ENCODE measurements at places on chromosomes 12 and 14. TPM values are rescaled to one million over a fixed set of nuclear protein-coding genes. Genes with fewer than 3 reads are reported as not detected.

DNA sequence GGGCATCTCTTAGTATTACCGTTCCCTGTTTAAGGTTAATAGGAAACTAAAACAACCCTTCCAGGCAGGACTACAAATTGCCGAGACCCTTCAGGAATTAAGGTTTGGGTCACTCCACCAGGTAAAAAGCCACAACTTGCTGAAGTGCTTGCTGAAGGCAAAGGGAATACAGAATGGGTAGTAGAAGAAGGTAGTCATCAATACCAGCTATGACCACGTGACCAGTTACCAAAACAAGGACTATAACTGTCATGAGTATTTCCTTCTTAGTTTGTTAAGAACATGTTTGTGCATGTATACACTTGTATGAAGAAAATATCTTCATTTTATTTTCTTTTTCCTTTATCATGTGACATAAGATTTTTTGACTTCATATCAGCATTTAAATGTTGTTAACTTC is 578.7 kb upstream of the FBXO33 start:
- DNase-seq = no peak

- DNase-seq = peak; percentile 76
Measured at GRCh38 chr12:14403711-14404196, 38.3 kb downstream of the ATF7IP start.

The ACSM4 gene
- total RNA-seq = not detected

GRCh38 chr12:77667101-77667500 is 163.6 kb upstream of the NAV3 start:
- peak; percentile 97 for DNase-seq

The STRN3 gene
- 28.0 TPM for total RNA-seq

GRCh38 chr14:101087614-101088394 is 184.3 kb upstream of the RTL1 start:
- DNase-seq = peak; percentile 15

- no peak for DNase-seq
Measured at GRCh38 chr12:117820216-117820907, 148.4 kb downstream of the KSR2 start.

The SDR9C7 gene
- not detected for total RNA-seq

DNA sequence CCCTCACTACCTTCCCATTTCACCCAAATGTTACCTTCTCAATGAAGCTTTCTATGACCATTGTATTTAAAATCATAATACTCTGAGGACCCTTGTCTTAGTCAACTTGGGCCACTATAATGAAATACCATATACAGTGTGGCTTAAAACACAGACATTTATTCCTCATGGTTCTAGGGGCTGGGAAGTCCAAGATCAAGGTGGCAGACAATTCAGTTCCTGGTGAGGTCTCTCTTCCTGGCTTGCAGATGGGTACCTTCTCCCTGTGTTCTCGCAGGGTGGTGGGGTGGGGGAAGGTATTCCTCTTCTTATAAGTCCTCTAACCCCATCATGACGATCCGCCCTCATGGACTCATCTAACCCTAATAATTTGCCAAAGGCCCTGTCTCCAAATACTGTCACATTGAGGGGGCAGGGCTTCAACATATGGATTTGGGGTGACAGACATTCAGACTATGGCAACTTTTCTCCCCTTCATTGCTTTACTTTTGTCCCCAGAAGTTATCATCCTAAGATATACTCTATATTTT is 163.7 kb upstream of the PWP1 start:
- DNase-seq = no peak

DNA sequence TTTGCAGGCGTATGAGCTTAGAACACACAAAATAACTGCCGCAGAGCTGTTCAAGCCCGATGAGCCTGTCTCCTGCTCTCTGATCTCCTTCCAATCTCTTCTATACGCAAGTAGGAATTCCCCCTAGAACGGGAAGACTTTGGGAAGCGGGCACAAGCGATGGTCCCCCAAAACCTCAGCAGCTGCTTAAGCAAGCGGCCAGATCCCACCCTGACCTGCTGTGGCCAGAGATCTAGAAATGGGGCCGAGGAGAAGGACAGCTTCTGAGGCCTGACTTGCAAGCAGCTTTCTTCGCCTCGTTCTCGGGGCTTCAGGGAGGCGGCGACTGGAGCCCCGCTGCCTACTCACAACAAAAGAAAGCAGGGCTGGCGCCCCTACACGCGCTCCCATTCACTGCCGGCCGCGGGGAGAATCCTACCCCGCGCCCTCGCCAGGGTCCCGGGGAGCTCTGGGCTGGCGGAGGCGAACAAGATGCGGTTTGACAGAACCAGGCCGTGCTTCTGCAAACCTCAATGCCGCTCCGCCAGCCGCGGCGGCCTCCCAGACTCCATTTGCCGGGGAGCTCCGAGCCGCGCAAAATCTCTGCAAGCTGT is 922 bp downstream of the TBX5 start:
- DNase-seq = no peak

- peak; percentile 66 for DNase-seq
Measured at GRCh38 chr14:89060191-89060590, 235.7 kb downstream of the TTC8 start.

The OASL gene
- 3.0 TPM for total RNA-seq

- peak; percentile 11 for DNase-seq
Measured at GRCh38 chr12:873954-874353, 75.5 kb downstream of the RAD52 start.

DNA sequence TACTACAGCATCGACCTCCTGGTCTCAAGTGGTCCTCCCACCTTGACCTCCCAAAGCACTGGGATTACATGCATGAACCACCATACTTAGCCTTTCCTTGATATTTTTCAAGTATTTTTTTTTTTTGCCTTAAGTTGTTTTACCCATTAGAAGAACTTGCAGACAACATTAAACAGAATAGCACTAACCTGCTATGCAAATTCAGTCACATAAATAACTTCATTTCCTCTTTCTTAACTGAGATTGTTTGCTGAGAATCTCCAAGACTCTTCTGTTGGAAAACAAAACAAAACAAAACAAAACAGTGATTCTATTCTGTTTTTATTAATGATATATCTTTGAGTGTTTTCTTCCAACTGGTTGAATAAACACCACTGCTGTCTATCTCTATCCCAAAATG is 115.9 kb upstream of the IFNG-AS1 start:
- no peak for DNase-seq

DNA sequence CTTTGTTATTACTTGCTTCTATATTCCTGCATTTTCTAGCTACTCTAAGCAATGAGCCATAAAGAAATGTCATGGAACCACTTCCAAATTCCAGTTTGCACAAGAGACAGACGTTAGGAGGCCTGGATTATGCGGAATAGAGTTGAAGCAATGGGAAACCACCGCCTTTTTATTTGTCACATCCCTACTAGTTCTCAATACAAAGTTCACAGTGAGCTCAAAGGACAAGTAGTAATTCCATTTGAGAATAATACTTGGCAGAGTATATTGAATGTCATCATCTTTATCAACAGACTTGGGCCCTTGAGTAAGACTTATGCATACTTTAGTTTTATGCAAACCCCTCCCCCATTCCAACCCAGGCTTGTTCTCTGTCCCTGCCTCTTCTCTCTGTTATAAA is 3.7 kb upstream of the SLC15A5 start:
- DNase-seq = no peak

The TAS2R9 gene
- total RNA-seq = not detected

DNA sequence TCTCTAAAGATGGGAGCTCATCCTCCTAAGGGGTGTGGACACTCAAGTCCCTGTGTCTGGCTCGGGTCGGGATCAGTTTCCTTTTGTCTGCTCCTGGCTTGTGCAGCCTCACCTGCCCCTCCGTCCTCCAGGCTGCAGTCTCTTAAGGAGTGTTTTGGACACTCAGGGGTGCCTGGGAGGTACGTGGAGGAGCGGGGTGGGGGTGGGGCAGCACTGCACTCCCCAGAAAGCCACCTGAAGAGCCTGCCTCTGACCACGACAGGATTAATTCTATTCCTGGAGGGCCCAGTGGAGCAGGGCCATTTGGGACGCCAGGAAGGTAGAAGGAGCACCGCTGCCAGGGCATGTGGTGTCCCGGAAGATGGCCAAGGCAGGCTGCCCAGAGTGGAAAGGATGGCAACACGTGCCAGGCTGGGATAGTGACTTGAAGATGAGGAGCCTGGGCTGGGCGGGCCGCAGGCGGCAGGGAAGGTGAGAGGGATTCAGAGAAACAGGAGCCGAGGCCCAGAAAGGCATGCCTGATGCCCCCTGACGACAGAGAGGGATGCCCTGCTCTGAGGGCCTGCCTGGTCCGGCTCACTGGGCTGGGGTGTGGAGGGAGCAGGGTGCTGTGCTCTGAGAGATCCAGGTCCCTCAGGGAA is 14.8 kb upstream of the LRTM2 start:
- DNase-seq = no peak

The TAS2R19 gene
- total RNA-seq = 0.24 TPM

DNA sequence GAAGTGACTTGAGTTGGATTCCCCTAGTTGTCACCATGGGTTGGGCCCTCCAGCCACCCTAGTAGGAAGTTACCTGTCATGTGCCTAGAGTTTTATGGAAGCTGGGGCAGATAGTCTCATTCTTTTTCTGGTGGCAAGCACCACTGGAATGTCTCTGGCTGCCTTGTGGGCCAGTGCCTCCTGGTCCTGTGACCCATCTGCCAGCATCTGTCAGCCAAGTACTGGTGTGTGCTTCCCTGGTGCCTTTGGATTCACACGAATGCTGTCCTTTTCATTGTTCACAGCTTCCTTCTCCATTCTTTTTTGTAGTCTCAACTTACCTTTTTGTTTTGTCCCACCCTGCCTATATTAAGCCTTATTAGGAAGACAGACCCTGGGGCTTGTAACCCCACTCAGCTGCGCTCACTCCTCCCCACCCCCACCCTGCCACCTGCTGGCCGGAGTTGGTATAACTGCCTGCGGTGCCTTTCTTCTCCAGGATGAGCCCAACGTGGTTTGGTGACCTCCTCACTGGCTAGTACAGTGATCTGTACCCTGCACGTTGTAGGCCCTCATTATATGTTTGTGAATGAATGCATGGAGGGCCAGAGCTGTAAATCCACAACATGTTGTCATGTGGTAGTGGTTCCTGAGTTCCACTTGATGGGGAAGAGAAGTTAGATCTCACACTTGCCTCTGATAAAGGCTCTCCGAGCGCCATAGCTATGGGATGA is 125.7 kb downstream of the TSPAN9 start:
- DNase-seq = peak; percentile 40

- DNase-seq = peak; percentile 83
Measured at GRCh38 chr14:69716478-69717187, 50.3 kb upstream of the SRSF5 start.
